Stimulated activated CD8-positive, alpha-beta memory T cell treated with anti-CD3 and anti-CD28 coated beads, Interleukin-2, amount 100 ng/mL, for 1 hour (primary cell): ENCODE measurements at places on chromosomes 16 and 17.

- no peak for DNase-seq
These were observed 796 bp downstream of the NT5M start for GRCh38 chr17:17303847-17304490.

DNA sequence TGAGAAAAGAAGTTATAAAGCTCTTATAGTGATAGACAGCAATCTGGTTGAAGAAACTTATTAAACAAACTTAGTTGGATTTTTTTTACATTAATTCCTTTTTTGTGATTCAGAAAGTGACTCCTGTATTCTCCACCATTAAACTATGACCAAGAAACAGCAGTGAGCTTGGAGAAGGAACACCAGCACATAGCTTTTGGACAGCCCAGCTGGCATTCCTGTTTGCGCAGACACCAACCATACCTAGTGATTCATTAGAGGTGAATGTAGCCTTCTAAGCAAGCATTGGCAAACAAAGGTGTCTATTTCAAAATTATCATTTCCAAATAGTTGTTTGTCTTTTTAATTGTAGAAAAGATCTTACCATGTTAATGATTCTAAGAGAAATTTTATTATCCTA, 94.4 kb downstream of the STXBP4 start:
- no peak for DNase-seq

- peak; percentile 23 for DNase-seq
These were observed 219.9 kb downstream of the ENGASE start for GRCh38 chr17:79294459-79295071.

DNA sequence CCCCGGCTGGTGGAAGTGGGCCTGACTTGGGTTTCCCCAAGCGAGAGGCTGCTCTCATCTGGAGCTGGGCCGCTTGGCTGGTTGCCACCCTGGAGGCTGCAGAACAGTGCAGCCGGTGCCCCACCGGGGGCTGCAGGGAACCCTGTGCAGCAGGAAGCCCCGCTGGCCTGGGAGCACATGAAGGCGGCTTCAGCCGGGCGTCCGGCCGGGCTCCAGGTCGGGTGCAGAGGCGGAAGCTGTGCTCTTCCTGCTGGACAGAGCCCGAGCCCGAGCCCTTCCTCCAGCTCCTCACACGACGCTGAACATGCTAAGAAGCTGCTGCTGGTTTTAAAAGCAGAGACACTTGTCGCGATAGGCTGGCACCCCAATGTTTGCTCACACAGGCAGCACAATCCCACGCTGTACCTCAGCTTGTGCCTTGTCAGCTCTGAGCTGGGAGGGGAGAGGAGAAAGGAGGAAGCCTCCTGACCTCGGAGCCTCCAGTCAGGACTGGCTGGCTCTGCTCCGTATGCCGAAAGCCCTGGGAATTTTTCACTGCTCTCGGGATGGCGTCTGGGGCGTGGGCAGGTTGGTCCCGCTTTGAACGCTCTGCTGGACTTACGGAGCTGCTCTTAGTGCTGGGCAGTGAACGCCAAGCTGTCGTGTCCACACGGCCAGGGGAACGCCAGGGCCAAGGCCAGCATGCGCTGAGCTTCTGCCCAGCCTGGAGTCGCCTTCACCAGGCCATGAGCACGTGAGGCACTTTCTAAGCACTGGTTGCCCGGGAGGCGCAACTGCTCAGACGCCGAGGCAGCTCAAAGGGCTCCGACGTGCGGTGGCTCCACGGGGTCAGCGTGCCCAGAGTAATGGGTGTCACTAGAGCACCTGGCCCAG, 8.8 kb downstream of the CDK5R1 start:
- no peak for DNase-seq

- no peak for DNase-seq
These were observed 194.9 kb upstream of the CDH11 start for GRCh38 chr16:65316808-65317207.

- DNase-seq, result no peak
These were observed at the start of gene DPEP1 for GRCh38 chr16:89613231-89613953. Gene DPEP1, plus strand, starts transcription at chr16:89613642. Its CDS starts 16,769 bp downstream, at chr16:89630411.
